ENCODE measurements at places on chromosomes 7 and 10.

GRCh38 chr7:92150450-92151017, 16.3 kb upstream of the CYP51A1 start:
- no peak for DNase-seq

DNA sequence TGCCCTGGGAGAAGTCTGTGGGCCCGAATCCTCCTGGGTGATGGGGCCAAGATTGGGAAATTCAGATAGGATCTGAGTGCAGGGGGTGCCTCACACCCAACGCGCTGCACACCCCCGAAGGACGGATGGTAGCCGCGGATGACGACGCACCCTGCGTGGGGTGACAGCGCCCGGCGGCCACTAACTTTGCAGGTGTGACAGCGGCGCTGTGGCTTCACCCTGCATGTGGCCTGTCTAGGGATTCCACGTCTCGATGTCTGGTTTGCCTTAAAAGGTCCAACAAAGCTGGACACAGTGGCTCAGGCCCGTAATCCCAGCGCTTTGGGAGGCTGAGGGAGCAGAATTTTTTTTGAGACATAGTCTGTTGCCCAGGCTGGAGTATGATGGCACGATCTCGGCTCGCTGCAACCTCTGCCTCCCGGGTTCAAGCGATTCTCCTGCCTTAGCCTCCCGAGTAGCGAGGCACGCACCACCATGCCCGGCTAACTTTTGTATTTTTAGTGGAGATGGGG, 18.6 kb downstream of the ADAP1 start:
- no peak for DNase-seq

- DNase-seq, result peak; percentile 66
Observed at GRCh38 chr7:75842836-75843446, 29.3 kb upstream of the CCL24 start.

- no peak for DNase-seq
Observed at GRCh38 chr10:96996275-96996965, 164.3 kb downstream of the LCOR start.

- no peak for DNase-seq
Observed at GRCh38 chr7:7226407-7226806, 44.1 kb downstream of the C1GALT1 start.

DNA sequence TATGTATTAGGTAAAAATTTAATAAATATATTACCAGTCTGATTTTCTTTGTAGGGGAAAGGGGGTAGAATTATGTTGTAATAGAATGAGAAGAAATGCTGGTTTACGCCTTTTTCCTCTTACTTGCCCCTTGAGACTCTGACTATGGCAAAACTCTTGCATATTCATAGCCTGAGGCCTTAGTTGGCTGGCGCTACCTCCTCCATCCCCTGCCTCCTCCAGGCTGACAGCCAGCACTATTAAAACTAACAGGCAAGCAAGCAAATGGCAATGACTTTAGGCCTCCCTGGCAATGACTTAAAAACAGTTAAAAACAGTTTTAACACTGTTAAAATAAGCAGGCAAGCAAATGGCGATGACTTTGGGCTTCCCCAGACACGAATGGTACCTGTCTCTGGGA, 14.4 kb downstream of the PKD2L1 start:
- DNase-seq, result no peak

DNA sequence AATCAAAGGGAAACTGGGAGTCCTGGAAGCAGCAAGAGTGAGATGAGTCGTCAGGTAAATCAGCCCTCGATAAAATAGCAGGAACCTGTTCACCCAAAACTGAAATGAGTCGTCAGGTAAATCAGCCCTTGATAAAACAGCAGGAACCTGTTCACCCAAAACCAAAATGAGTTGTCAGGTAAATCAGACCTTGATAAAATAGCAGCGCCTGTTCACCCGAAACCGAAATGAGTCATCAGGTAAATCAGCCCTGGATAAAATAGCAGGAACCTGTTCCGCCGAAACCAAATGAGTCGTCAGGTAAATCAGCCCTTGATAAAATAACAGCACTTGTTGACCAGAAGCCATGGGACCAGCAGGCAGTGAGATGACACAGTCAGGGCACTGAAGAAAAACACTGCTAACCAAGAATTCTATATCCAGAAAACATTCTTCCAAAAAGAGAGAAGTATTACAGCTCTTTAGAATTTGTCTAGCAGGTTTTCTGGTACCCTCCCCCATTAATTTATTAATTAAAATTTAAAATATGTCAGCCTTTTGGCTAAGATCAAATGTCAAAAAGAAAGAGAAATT, 3.4 kb upstream of the CYP2E1 start:
- DNase-seq, result no peak

DNA sequence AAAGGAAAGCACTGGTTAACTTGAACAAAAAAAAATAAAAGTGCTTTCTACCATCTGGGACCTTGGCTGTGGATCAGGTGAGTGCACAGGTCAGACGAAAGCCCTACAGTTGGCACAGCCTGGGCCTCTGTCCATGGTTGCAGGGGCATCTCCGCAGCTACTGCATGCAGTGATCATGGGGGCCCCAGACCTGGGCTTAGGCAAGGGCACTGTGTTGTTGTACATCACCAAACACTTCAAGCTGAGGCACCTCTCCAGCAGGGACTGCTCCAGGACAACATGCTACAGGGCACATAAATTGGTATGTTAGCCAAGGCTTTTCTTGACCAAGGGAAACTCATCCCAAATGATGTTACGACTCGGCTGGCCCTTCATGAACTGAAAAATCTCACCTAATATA, 23.5 kb downstream of the KLHL7 start:
- no peak for DNase-seq

GRCh38 chr7:133355325-133355708, 102.4 kb downstream of the EXOC4 start:
- DNase-seq, result no peak

DNA sequence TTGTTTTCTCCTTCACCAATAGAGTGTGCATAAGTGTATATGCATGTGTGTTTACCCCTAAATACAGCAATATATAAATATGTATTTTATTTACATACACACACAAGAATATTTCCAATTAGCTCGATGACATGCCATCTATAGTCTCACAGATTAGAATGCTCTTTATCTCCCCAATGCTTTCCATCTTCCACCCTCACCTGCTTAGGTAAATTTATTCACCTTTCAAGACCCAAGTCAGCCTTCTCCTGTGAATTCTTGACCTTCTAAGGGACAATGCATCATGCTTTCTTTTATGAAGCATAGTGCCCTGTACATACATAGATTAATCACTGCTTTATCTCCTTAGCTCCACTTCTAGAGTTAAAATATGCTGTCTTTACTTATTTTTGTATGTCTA, 49.7 kb downstream of the SEMA3A start:
- no peak for DNase-seq

DNA sequence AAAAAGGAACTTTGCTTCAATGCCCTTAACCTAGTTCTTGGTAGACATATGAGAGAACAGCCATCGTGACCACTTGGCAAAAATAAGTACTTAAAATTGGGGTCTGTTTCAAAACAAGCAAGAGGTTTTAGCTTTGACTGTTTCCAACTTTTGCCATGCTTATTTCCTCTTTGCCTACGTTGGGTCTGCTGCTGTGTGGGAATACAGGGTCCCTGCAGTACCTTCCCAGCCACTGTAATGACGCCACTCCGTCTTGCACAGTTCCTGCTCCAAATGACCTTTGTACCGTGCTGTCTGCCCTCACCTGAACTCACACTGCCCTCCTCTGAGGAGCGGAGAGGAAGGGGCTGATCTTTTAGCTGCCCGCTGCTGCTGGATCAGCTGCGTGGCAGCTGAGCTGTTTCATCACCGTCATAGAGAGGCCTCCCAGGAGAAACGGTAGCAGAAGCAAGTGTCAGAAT, 133.1 kb downstream of the MAPK8 start:
- DNase-seq, result peak; percentile 40

DNA sequence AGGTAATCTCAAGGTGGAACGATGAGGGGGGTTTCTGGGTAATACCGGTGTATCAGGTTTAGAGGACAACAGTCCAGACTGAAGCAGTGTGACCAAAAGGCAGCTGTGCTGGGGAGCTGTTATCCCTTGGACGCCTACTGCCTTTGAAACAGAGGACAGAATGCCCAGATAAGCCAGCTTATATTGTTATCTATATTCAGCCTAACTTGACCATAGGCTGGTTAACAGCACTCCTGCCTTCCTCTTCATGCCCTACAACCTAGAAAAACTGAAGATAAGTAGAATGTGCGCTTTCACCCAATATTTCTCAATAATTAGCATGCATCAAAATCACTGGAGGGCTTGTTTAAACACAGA, 44.9 kb downstream of the IL6 start:
- DNase-seq, result no peak

DNA sequence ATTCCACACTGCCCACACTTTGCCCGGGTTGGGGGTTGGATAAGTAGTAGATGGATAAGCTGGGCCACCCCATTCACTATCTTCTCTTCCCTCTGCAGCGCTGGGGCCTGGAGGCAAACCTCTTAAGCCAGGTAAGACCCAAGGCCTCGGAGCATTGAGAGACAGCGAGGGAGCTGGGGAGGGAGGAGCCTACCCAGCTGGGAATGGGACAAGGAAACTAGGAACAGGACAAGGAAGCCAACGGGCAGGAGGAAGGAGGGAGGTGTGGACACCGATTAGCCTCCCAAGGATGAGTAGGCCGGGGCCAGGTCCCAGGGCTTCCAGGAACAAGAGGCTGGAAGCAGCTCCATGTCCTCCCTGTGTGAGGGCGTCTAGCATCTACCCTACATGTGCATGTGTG, 9.6 kb downstream of the ELN start:
- DNase-seq, result no peak

GRCh38 chr10:132420981-132421846, 24.2 kb downstream of the PWWP2B start:
- DNase-seq, result peak; percentile 94

GRCh38 chr7:80905334-80905733, 13.5 kb downstream of the SEMA3C start:
- no peak for DNase-seq

DNA sequence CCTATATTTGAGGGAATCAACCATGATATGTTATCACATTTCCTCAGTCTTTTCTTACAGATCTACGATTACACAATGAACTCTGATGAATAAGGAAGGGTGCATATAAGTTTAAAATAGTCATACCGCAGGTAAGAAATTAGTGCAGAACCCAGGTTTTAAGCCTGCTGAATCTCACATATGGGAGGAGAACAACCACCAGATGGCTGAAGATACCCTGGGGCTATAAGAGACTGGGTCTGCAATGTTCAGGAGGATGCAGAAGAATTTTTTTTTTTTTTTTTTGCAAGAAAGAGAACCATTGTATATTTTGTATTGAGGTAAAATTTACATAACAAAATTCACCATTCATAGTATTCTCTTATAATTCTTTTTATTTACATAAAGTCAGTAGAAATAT, 372.3 kb upstream of the MYO3A start:
- DNase-seq, result no peak

- DNase-seq, result no peak
Observed at GRCh38 chr10:43264344-43264964, 2.4 kb downstream of the RASGEF1A start.

DNA sequence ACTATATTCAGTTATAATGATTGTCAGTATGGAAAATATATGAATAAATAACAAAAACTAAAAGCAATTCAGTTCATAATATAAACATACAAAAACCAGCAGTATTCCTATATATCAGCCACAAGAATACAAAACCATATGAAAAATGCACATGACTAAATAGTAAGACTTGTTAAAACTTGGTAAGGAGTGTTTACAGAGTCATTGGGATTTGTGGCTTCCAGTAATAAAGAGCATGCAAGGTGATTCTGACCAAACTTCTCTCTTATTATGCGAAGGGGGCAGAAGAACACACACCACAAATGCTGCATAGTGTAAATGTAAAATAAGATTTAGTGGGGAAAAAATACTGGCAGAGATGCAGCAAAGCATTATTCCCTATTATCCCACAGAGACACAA, 8.8 kb upstream of the CNOT4 start:
- DNase-seq, result no peak

GRCh38 chr10:43344051-43344450, 27.4 kb upstream of the FXYD4 start:
- no peak for DNase-seq

DNA sequence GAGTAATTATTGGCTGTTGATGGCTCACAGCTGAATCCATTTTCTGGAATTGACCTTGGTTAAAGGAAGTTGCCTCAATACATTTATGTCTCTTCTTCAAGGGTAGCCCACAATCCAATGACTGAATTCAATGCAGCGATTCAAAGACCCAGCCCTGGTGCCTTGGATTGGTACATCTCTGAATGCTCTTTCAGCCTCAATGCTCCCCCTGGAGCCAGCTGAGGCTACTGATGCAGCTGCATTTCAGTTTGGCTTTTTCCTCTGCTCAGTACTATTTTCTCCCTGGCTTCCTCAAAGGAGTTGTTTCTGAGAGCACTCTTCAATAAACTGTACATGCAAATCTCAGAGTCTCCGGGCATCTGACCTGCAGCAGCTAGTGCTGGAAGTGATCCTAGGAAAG, 633 bp upstream of the EBLN1 start:
- DNase-seq, result no peak

- DNase-seq, result no peak
Observed at GRCh38 chr10:96369890-96370583, 11.2 kb upstream of the OPALIN start.

- no peak for DNase-seq
Observed at GRCh38 chr10:45470098-45471012, 96.3 kb downstream of the ALOX5 start.

DNA sequence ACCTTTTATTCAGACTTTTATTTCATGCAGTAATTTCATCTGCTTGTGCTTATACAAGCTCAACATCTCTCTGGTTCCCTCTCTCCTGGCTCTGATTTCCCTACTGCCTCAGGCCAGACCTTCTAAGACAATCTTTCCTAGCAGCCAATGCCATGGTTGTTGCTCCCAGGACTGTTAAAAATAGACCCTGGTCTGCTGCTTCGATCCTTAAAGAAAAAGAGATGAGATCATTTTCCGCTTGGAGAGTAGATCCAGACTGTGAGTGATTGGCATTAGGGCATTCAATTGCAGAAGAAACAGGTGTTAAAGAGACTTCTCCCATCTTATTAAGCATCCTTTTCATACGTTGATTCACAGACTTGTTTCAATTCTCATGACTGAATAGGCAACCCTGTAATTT, 68.4 kb upstream of the ITGB1 start:
- no peak for DNase-seq

DNA sequence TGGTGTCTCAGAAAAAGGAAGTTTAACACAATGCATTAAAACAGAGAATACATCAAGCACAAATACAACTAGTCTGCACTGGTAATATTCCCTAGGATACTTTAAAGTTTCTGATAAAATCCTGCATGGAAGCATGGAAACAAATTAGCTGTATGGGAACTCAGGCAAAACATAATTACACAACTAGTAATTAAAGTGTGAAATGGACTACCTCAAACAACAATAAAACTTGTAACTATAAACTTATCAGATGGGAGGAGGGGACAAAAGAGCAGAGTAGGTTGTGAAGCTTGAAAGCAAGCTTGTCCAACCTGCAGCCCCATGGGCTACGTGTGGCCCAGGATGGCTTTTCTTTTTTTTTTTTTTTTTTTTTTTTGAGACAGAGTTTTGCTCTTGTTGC, 98.9 kb downstream of the PARD3 start:
- DNase-seq, result no peak

Measured in GM03348 (cell line).